ENCODE measurements at places on chromosomes 6 and 20.
A peak's percentile ranks its signal among the peaks of the same experiment; 100 is the strongest.

DNA sequence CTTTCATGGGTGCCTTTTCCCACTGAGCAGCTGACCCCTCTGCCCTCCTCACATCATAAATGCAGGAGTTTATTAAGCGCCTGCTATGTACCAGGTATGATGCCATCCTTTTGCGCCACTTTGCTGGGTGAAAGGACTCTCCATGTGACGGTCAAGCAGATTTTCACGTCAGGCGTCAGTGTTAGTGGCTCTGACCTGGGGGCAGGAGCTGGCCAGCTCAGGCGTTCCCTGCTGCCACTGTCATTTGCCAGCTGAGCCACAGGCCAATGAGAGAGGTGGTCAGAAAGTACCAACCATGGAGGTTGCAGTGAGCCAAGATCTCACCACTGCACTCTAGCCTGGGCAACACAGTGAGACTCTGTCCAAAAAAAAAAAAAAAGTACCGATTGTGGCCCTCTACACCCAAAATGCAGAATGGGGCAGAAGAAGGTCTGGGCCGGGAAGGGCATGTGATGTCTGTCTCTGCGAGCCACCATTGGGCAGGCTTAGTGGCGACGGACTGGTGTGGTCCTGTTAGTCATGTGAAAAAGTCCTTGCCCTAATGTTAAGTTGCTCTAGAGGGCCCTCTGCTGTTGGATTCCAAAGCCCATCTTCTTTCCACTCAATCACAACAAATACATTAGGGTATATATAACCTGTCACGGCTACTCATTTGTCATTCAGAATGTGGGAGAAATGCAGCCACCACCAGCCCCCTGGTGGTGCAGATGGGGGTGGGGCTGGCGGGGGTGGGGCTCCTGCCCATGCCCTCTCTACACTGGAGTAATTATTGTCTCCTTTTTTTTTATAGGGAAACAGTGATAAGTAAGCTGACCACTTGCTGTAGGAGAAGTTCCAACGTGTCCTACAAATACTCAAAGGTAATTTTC, 18.4 kb upstream of the SLC22A1 start:
- DNase-seq: no peak

DNA sequence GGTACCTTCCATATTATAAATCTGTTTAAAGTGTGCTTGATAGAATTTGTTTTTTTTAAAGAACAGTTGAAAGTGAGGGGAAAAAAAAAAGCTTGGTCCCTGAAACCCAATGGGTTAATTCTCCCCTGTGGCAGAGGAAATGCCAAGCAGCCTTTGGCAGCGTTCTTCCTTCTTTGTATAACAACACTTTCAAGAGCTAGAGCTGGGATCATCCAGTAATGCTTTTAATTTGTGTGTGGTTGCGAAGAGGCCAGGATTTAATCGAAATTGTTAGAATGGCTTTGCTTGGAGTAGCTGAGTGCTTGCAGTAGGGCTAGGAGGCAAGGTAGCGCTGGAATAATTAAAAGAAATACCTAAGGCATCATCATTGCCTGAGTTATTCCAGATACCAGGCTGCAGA, 692.0 kb downstream of the DHX35 start:
- no peak for DNase-seq

DNA sequence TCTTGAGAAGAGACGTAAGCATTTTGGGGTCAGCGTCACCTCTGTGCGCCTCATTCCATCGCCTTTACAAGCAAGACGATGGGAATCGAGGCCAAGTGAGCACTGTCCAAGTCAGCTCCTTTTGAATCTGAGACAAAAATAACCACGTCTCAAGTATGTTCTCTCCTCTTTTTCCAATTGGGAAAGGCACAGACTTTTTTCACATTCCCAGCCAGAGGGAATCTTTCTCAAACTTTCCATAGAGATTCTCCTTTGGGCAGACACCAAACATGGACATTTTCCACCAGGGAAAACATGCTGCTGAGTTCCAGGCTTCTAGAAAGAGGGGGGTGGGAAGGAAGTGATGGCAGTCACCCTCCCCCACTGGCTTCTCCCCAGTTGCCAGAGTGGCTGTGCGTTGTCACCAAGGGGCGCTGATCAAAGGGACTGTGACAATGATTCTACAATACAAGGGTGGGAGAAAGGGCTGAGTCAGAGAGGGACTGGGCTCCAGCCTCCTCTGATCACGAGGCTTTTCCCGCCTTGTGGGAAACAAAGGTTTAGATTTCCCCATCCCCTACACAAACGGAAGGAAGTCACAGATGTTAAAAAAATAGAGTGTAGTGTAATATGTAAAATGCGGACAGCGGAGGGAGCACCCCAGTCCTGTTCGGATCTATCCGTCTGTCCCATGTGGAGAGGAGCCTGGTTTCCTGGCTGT, 281.9 kb upstream of the RNF24 start:
- DNase-seq: no peak

DNA sequence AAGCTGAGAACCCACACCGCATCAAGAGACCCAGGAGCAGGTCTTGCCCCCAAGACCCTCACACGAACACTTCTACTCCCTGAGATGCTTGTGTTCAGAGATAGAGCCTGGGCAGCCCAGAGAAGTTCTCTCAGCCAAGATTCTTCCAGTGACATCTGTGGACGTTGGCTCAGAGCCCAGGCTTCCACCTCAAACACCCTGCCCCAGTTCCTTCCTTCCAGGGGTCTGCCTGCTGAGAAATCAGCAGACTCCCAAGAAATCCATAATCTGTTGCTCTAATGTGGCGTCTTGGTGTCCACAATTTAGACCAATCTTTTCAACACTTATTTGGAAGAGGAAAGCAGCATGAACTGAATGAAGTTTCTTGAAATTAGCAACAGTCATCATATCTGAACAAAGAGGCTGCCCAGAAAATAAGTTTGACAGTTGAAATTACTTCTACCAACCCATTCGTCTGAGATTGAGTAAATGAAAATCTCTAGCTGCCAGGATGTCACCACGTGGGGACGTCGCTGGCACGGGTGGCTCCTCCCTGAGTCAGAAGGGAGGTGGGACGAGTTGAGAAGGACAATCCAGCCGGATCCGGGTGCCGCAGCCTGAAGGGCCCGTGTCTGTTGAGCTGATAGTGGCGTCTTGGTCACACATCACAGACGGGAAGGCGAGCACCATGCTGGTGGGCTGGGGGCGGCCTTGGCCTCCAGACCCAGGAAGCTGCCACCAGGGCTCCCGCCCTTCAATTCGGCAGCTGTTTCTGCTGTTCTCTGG, 400.9 kb downstream of the TAF4 start:
- no peak for DNase-seq

GRCh38 chr6:119587537-119587936, 238.0 kb upstream of the MAN1A1 start:
- peak; percentile 85 for DNase-seq

DNA sequence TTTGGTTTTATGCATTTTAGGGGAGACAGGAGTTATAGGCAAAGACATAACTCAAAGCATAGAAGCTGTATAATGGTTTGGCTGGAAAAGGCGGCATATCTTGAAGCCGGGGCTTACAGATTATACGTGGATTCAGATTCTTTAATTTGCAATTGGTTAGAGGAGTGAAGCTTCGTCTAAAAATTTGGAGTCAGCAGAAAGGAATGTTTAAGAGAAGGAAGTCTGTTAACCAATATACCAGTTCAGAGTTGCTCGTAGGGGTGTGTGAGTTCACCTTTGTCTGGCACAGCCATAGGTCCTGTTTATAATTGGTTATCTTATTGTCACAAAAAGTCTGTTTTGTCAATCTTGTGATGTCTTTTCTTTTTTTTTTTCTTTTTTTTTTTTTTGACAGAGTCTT, 8.9 kb downstream of the ARHGAP40 start:
- DNase-seq: peak; percentile 37

GRCh38 chr20:32649697-32650400, 23.9 kb downstream of the C20orf203 start:
- no peak for DNase-seq
